ENCODE measurements at places on chromosomes 2 and 18. TPM values are rescaled to one million over a fixed set of nuclear protein-coding genes. Genes with fewer than 3 reads are reported as not detected.

The FAM124B gene
- polyA plus RNA-seq: 0.45 TPM

The LYG1 gene
- 5.3 TPM for polyA plus RNA-seq

The WDCP gene
- 3.9 TPM for polyA plus RNA-seq

The C2orf69 gene
- 4.7 TPM for polyA plus RNA-seq

The KIF3C gene
- polyA plus RNA-seq: 0.33 TPM

The LRRTM4 gene
- polyA plus RNA-seq: not detected

The IL36A gene
- polyA plus RNA-seq: 0.26 TPM
